ENCODE measurements at places on chromosomes 5 and 9.

DNA sequence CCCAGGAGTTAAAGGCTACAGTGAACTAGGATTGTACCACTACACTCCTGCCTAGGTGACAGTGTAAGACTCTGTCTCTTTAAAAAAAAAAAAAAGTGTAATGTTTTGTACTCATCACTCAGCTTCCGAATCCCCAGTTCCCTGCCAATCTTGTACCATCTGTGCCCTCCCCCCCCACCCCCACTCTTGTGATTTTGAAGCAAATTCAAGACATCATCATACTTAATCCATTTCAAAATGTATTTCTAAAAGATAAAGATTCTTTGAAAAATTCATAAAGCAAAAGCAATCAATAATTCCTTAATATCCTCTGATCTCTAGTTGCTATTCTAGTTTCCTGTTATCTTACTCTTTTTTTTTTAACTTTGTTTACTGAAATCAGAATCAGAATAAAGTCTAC, 34.9 kb upstream of the HMCN2 start:
- DNase-seq, result no peak

- no peak for DNase-seq
Measured at GRCh38 chr9:126860757-126861466, 473 bp downstream of the ZBTB34 start.

- no peak for DNase-seq
Measured at GRCh38 chr5:145780982-145781381, 54.2 kb downstream of the PRELID2 start.

- DNase-seq, result no peak
Measured at GRCh38 chr9:111399772-111400563, 69.9 kb upstream of the OR2K2 start.

DNA sequence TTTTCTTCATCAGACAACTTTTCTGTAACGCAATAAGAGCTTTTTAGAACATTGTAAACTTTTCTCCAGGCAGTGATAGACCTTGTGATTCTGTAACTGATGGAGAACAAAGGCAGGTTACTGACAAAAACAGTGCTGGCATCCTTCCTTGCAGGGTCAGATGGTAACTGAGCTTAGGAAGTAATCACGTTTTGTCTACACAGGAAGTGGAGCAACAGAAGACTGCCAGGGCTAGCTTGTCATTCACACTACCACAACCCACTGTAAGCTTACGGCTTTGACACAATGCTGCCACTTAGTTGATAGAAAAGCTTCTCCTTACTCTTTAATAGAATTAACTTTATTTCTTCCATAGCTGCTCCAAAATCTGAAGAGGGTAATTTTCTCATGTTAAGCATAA, 46.8 kb downstream of the FBN2 start:
- DNase-seq, result no peak

DNA sequence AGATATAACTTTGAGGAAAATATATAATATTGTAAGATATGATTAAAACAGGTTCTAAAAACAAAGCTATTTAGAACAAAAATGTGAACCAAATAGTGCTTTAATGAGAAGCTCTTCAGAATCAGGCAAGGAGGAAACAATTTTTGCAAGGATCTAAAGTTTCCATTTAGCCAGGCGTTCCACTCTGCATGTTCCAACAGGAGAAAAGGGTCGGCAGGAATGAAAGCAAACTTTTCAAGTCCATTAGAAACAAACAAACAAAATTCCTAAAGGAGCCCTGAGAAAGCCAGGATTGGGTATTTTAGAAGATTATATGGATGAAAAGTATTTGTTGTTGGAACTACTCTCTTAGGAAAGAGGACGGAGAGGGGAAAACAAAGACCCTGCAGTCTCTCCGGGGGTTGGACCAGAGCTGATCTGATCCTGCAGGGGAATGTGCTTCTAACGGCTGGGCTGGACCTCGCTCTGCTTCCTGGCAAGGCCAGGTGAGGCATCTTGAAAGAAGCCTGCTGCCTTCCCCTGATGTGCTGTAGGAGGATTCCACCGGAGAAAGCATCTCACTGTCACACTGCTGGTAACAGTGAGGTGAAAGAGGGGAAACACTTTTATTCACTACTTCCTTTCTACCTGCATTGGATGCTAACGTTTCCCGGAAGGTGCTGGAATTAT, 94.6 kb downstream of the PRRT1B start:
- no peak for DNase-seq

GRCh38 chr9:31394015-31394473, 990.4 kb upstream of the ACO1 start:
- no peak for DNase-seq

DNA sequence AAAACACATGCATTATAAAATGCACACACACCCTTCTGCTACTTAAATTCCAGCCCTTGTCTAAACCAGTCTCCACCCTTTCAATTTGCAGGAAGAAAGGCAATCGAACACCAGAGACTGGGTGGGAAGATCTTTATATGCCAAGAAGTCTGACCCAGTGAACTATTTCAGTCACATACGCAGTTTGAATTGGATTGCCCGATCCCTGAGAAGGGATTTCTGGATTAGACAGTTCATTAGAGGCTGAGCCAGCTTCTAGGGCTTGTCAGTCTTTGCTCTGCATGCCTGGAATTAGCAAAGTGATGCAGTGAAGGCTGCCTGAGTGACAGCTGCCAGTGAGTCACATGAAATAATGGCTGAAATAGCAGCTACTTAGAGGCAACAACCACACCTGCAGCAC, 159.9 kb downstream of the PPP2R2B start:
- DNase-seq, result no peak

DNA sequence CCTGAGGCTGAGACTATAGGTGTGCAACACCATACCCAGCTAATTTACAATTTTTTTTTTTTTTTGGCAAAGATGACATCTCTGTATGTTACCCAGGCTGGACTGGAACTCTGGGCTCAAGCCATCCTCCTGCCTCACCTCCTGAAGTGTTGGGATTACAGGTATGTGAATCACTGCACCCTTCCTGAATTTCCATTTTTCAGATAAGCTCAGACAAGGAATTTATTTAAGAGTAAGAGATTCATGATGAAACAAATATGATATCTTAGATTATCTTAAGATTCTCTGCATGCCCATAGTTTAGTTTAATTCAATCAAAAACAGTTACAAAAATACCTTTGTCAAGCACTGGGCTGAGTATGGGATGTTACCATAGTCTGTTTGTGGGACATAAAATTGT, 128.4 kb upstream of the BASP1 start:
- DNase-seq, result no peak

DNA sequence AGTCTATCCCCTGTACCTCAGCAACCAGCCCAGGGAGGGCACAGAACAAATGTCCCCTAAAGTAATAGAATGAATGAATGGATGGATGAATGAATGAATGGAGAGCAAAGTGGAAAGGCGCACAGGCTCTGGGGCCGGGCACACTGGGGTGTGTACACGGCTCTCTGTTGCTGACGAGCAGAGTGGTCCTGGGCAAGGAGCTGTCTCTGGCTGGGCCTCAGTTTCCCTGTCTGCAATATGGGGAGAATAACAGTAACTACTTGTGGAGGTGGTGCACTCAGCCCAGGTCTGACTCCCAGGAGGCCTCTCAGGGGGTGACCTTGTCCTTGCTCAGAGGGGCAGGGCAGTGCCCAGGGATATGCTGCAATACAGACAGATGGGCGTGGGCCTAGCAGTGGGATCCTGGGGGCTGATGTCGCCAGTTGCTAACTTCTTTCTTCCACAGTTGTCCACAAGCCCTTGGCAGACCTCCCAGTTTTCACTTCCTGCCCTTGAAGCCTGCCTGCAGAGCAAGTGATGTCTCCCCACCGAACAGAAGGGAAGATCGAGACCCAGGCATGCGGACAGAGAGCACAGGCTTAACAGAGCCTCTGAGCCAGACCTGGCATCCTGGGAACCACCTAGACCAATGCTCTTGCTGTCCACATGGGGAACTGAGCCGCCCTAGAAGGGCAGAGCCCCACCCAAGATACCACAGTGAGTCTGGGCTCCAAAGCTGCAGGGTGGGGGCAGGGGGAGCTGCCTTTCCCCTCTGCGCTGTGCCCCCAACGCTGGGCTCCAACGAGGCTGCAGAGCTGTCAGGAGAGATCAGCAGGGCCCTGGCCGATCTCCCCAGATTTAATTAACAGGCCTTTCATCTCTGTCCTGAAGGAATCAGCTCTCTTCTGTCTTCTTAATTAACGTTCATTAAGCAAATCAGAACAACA, 13.6 kb upstream of the LAMC3 start:
- peak; percentile 29 for DNase-seq

DNA sequence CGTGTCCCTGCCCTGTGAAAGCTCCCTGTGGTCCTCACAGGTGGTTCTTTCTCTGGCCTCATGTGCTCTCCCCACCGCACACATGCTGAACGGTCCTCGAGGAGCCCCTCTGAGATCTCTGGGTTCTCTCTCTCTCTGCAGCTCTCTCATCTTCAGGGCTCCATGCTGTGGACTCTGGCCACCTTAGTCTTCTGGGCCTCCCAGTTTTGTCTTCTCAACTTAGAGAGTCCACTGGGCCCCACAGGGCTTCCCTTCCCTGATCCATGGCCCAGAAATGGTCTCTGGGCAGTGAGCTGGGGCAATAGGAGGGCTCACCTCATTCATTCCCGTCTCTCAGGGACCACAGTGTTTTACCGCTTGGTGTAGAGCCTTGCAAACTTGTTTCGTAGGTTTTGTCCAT, 26.4 kb downstream of the FGD3 start:
- no peak for DNase-seq

DNA sequence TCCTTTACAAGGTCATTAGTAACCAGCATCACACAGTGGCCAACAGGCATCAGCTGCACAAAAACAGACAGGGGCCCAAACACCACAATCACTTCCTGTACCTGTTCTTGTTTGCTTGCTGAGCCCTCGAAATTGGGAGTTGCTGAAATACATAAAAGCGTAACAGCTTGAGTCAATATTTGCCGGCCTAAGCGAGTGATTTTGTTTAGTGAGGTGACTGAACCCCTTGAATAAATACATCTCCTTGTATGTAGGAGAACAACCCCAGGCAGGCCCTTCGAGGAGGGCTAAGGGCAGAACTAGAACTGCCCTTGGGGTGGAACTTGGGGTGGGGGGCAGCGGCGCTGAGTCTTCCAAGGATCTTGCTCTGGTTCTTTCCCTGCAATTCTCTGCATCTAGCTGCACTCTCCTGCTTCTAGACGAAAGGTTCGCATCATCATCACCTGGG, 502.5 kb downstream of the RASEF start:
- DNase-seq, result no peak

GRCh38 chr9:78921341-78921740, 624.4 kb downstream of the PSAT1 start:
- DNase-seq, result no peak

- DNase-seq, result no peak
Measured at GRCh38 chr5:26894719-26895263, 143.6 kb downstream of the CDH9 start.

- DNase-seq, result no peak
Measured at GRCh38 chr5:132224716-132225115, 2.9 kb downstream of the P4HA2 start.

- no peak for DNase-seq
Measured at GRCh38 chr9:126502417-126503332, 111.1 kb upstream of the LMX1B start.

GRCh38 chr9:112162621-112163413, 12.3 kb downstream of the SUSD1 start:
- no peak for DNase-seq

- no peak for DNase-seq
Measured at GRCh38 chr9:130426883-130427282, 17.9 kb upstream of the ASS1 start.

- no peak for DNase-seq
Measured at GRCh38 chr5:178386336-178386931, 153.8 kb upstream of the PHYKPL start.

GRCh38 chr9:114083666-114084065, 5.6 kb upstream of the AMBP start:
- DNase-seq, result no peak

DNA sequence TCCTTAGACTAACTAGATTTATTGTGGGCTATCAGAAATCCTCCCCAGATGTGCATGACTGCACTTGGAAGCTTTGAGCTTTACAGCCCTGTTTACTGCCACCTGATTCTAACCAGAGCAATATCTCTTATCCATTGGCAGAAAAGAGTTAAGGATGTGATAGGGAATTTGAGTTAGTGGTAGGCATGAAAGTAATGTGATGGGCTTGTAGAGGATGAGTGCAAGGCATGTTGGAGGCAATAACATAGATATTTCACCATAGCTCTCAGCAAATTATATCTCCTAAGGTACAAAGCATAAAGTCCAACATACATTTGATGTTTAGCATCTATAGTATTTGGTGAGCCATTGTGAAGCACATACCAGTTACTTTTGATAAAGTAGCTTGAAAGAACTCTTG, 103.8 kb downstream of the INVS start:
- DNase-seq, result no peak

DNA sequence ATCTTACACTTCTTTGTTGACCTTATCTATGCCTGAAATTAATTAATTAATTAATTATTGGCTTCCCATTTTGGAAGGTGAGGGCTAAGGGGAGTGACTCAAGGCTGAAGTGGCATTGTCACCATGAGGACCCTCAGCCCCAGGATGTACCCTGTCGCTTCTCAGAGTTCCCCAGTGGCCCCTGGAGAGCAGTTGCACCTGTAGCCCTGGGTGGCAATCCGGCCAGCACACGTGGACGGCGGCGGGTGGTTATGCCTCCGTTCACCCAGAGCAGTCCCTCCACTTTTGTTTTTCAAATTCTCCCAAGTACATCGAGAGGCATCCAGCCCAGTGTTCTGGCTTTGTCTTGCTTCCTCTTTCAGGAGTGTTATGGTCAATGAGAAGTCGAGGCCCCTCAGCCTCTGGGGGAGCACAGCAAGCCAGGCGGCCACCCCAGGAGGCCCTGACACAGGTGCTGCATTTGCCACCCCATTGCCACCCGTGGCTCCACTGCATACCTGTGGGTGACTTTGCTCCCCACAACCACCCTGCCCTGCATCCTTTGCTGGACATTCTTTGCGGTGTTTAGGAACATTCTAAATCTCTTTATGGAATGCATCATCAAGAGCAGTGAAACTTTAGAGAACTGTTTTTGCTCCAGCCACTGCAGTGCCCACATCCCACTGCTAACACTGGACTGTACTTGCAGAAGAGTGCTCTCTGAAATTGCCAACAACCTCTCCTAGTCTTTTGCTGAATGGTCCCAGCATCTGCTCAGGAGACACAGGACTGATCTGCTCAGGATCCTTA, 11.5 kb upstream of the IRX2 start:
- DNase-seq, result no peak

- DNase-seq, result no peak
Measured at GRCh38 chr9:89886281-89886700, 281.5 kb downstream of the GADD45G start.

GRCh38 chr9:133709015-133709611, 29.0 kb downstream of the SARDH start:
- DNase-seq, result peak; percentile 71

- no peak for DNase-seq
Measured at GRCh38 chr9:37340961-37341360, 81.5 kb upstream of the GRHPR start.

GRCh38 chr5:94442991-94443390, 175.4 kb downstream of the KIAA0825 start:
- DNase-seq, result no peak

- no peak for DNase-seq
Measured at GRCh38 chr5:143717400-143717799, 94.6 kb upstream of the HMHB1 start.

GRCh38 chr5:84725946-84726570, 341.4 kb upstream of the EDIL3 start:
- DNase-seq, result no peak

Data from CD4-positive, alpha-beta T cell treated with Interleukin-15 for 1 hour (primary cell).